ENCODE measurements at places on chromosomes 5 and 9.

DNA sequence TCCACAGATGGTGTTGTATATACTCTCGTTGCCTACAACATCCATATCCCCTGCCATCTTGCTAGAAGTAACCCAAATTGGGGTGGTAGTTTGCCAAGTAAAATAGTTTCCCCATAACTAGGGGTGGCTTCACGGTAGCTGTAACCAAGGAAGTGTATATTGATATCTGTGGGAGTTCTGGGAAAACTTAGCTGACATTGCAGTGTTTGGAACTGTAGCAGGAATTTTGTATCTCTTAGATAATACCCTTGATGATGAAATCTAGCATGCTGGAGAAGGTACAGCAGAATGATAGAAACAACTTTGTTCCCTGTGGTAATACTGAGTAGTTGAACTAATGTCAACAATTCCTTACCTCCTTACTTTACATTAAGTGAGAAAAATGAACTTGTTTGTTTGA is 29.8 kb downstream of the FBXL7 start:
- DNase-seq, result no peak

DNA sequence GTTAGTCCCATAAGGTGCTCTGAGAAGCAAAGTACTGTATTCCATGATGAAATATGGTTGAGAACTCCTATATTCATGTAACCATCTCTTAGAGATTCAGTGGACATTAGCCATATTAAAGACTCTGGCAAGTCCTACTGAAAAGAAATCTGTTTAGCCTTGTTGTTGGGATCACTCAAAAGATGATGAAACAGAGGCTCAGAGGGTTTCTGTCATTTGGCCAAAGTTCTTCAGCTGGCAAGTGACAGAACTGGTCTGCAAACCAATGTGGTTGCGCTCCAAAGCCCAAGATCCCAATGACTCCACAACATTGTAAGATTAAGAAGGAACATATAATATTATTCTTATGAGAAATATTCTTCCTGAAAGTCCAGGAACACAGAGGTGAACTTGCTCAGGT is 462.9 kb downstream of the ACTL7B start:
- no peak for DNase-seq

DNA sequence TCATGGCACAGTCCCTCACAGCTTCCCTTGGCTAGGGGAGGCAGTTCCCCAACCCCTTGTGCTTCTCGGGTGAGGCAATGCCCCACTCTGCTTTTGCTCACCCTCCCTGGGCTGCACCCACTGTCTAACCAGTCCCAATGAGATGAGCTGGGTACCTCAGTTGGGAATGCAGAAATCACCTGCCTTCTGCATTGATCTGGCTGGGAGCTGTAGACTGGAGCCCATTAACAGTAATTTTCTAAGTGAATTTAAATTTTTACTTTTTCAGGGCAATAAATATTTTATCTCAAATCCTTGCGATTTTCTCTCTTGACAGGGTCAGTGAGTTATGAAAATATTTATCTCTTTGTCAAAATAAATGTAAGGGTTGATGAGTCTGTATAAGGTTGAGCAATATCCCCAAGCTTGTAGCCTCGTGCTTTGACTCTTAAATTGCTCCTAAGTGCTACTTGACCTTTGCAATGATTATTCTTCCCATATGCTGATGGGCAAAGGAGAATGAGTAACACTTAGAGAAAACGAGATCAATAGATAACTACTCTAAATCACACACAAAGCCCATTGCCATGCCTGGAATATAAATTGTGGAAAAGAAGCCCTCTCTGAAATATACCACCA is 82.1 kb upstream of the MOCS2 start:
- no peak for DNase-seq

GRCh38 chr9:125772740-125773139 is 25.6 kb downstream of the PBX3 start:
- no peak for DNase-seq

DNA sequence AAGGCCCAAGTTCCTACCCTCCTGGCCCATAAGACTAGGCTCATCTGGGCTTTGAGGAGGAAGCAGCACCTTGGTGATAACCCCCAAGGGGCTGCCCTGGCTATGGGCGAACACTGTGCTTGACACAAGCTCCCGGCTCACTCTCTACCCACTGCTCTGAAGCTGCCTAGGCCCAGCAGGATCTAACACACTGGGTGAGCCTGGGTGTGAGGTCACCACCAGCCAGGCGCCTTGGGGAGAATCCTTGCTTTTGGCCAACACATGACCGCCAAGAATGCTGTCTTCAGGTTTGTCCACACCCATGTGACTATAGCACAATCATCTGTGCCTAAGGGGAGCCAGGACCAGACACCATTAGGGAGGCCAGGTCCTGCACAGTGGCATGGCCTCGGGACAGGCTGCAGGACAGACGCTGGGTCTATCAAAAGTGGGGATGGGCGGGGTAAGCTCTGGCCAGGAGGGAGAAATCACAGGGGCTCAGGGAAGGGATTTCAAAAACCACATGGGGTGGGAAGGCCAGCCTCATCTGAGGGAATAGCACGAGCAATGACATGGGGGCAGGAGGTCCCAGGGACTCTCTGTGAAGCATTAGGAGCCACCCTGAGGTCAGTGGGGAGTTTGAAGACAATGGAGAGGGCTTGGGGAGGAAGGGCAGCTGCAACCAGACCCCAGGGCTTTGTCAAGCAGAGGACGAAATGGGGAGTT is 29.6 kb downstream of the BICD2 start:
- DNase-seq, result no peak

DNA sequence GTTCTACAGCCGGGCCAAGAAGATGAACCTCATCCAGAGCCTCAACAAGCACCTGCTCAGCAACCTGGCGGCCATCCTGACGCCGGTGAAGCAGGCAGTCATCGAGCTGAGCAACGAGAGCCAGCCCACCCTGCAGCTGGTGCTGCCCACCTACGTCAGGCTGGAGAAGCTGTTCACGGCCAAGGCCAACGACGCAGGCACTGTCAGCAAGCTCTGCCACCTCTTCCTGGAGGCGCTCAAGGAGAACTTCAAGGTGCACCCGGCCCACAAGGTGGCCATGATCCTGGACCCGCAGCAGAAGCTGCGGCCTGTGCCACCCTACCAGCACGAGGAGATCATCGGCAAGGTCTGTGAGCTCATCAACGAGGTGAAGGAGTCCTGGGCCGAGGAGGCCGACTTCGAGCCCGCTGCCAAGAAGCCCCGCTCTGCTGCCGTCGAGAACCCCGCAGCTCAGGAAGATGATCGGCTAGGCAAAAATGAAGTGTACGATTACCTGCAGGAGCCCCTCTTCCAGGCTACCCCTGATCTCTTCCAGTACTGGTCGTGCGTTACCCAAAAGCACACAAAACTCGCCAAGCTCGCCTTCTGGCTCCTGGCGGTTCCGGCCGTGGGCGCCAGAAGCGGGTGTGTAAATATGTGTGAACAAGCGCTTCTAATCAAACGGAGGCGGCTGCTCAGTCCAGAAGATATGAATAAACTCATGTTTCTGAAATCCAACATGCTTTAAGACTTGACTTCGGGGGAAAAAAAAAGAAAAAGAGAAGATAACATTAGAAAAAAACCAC is 28.5 kb downstream of the AMBP start:
- DNase-seq, result no peak

- no peak for DNase-seq
Observed at GRCh38 chr9:3656224-3656623, 130.4 kb upstream of the RFX3 start.

GRCh38 chr5:16589658-16590057 is 27.1 kb downstream of the RETREG1 start:
- no peak for DNase-seq

- DNase-seq, result no peak
Observed at GRCh38 chr9:37999588-38000189, 69.3 kb downstream of the SHB start.

GRCh38 chr9:37430841-37431597 is 8.5 kb downstream of the GRHPR start:
- no peak for DNase-seq

DNA sequence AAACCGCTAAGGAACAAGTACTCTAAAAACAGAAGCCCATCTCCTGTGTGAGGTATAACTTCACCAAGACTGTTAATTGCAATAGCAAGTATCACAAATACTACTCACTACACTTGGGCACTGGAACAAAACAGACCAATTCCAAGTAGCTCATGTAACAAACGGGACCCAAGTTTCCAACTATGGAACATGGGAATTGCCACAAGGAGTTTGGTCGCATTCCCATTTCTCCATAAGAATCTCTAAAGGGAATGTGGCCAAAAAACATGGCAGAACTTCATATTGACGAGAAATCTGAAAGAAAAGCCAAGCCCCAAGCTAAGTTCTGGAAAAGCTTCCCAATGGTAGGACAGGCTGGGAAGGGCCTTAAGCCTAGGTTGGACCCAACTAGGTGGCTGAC is 162.5 kb downstream of the MAPKAP1 start:
- no peak for DNase-seq

- DNase-seq, result no peak
Observed at GRCh38 chr5:159182691-159183090, 26.7 kb downstream of the RNF145 start.

GRCh38 chr9:77748214-77748772 is 100.2 kb upstream of the GNA14 start:
- DNase-seq, result no peak

DNA sequence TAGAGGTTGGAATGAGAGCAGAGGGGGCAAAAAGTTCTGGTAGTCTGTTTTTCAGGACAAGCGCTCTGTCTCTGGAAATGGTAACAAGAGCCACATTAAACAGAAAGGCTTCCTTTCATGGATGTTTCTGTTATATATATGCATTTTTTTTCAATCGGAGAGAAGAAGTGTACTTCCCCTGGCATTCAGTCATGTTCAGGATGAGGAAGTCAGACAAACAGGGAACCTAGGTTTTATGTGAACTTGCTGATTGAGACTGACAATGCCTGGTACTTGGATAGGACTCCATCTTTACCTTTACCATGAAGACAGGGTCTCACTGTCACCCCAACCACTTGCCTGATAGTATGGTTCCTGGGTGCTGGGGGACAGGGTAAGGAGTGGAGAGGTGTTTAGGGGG is 30.1 kb upstream of the ZBED3 start:
- no peak for DNase-seq

- no peak for DNase-seq
Observed at GRCh38 chr9:125913551-125913950, 166.4 kb downstream of the PBX3 start.

- no peak for DNase-seq
Observed at GRCh38 chr9:80635065-80635464, 1054.3 kb downstream of the TLE1 start.

DNA sequence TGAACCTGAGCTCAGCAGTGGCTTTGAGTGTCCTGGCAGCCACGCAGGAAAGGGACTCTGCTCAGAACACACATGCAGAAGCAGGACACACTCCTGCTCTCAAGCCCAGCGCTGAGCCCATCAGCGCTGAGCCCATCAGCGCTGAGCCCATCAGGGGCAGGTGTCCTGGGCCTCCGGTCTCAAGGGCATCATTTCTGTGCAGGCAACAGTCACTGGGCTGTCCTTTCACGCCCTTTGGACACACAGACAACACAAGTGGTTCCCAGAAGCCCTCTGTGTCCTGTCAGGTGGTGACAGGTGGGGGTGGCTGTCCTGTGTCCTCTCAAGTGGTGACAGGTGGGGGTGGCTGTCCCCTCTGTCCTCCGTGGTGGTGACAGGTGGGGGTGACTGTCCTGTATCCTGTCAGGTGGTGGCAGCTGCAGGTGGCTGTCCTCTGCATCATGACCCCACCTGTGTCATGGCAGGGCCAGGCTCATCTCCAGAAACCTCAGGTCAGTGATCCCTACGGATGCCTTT is 39.0 kb upstream of the CLPTM1L start:
- DNase-seq, result no peak

GRCh38 chr9:136674786-136675349 is 12.2 kb downstream of the EGFL7 start:
- DNase-seq, result no peak

DNA sequence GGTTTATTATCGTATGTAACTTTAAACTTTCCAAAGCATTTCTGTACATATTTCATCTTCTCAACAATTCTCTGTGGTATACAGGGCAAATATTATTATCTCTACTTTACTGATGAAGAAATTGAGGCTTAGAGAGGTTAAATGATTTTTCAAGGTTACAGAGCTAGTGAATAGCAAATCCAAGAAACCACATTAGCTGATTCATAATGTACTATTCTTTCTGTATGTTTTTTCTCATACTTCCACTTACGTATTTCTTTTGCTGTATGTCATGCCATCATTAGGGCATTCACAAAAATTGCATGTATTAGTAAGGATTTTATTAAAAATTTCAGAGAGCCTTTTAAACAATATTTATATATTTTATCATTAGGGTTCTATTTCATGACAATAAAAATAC is 372.4 kb upstream of the DMAC1 start:
- no peak for DNase-seq

- DNase-seq, result no peak
Observed at GRCh38 chr9:16154521-16155078, 601.8 kb downstream of the CCDC171 start.

GRCh38 chr9:7115606-7116005 is 357.8 kb downstream of the KDM4C start:
- DNase-seq, result no peak

DNA sequence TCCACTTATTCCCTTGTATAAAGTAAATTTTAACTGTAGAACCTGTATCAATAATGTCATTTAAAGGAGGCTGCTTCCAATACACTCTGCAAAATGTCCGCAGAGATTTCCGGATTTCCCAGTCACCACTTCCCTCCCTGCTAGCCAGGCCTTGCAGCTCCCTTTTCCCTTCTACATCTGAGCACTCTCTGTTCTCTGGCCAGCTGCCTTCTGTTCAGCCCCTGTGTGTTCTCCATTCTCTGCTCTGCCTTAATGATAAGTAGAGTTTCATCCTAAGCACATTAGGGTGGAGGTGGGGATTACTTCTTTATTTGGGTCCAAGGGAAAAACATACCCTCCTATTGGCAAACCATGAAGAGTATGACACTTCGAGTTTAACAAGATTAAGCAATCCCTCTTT is 719.6 kb upstream of the WWC1 start:
- DNase-seq, result no peak

DNA sequence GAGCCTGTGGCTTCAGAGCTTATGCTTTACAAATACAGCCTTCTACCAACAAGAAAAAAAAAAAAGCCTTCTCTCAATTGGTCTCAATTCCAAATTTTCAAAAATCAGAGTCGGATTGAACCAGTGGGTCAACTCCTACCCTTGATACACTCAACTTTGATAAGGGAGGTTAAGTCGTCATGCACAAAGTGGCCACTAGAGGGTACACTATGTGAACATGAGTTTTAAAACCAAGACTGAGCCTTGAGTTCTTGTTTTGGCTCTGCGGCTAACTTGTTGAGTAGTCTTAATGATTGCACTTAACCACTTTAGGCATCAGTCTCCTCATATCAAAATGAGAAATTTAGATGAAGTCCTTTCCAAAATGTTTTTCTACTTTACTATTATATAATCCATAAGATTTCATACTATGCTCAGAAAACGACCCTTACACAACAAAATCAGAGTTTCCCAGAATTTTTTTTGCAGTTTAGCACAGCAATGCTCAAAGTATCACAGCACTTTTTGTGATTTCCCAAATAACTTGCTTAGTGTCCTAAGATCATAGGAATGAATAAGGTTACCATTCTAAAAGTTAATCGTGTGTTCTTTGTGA is 92.9 kb upstream of the MTAP start:
- DNase-seq, result peak; percentile 73

DNA sequence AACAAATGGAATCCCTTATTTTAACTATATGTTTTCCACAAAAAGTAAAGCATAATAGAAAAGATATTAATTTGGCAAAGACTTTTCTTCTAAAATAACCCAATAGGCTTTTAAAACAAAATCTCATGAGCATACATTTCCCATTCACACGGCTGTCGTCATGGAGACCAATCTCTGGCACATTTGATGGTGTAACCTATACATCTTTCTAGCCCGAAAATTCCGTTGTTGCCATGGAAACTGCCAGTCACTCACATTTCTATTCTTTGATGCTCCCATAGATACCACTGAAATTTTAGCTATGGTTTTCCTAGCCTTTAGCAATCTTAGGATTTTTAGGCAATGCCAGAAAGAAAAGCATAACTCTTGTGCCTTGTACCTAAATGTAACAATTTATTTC is 262.9 kb upstream of the TRPM3 start:
- no peak for DNase-seq
